COR-L47 (cell line): ENCODE measurements at places on chromosomes 6 and 20.

GRCh38 chr20:8132484-8133309 is 631 bp downstream of the PLCB1 start:
- DNase-seq, result no peak

DNA sequence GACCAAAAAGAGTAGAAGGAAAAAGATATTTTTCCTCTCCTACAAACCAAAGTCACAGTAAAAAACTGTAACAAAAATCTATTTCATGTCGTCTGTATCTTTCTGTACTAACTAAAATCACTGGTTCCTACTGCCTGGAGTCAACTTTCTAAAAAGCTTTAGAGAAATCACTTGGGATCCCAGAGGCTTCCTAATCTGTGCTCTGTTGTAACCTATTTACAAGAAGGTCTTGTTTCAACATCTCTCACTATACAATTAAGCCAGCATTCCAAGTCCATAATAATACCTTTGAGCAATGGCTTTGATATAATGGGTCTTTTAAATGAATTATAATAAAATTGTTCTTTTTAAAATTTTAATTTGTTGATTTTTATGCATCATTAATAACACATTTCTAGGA is 20.4 kb downstream of the RAB23 start:
- DNase-seq, result no peak

DNA sequence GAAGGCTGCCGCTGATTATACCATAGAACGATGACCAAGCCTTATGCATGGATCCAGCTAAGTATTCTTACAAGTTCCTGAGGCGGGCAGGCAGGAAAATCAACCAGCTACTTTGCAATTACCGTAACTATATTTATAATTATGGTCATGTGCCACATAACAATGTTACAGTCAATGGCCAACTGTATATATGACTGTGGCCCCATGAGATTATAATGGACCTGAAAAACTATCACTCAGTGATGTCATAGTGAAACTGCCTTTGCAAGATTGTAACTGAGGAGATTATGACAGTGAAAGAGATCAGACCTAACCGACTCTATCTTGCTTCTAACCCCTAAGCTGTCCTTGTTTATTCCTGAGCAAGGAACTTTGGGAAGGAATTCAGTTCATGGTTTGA is 33.1 kb upstream of the FAM135A start:
- no peak for DNase-seq

DNA sequence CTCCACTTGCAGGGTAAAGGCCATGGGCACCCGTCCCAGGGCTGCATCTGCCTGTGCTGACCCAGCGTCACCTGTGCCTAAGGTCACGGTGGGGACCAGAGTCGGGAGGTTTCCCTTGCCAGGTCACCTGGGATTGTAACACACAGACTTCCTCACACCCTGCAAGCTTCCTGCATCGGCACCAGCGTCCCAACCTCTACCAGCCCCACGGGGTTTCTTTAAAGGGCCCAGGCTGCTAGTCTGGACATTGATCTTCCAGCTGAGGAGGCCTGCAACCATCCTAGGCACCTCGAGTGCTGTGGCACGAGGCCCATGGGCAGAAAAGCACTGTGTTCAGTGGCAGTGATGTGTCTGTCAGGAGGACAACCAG is 12.6 kb downstream of the ACSS1 start:
- DNase-seq, result no peak

DNA sequence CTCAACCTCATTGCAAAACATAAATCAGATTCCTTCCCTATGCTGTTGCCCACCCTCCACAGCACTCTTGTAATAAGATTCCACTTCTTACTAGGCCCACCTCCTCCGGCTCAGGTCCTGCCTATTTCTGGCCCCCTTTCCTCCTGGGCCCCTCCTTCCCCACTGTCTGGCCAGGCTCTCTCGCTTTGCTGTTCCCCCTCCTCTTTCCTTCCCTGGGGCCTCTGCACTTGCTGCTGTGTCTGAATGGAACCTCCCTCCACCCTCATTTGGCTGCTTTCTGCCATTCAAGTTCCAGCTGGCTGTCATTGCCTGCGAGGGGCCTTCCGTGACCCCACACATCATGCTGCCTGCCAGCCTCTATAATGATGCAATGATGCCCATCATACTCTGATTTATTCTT is 38.9 kb downstream of the ARHGAP40 start:
- no peak for DNase-seq

- DNase-seq, result no peak
These were observed 52.8 kb downstream of the NCOA7 start for GRCh38 chr6:125843593-125843992.

GRCh38 chr6:15897063-15897876 is 231.6 kb upstream of the MYLIP start:
- no peak for DNase-seq

GRCh38 chr6:4253604-4254231 is 118.3 kb upstream of the ECI2 start:
- DNase-seq, result peak; percentile 27

DNA sequence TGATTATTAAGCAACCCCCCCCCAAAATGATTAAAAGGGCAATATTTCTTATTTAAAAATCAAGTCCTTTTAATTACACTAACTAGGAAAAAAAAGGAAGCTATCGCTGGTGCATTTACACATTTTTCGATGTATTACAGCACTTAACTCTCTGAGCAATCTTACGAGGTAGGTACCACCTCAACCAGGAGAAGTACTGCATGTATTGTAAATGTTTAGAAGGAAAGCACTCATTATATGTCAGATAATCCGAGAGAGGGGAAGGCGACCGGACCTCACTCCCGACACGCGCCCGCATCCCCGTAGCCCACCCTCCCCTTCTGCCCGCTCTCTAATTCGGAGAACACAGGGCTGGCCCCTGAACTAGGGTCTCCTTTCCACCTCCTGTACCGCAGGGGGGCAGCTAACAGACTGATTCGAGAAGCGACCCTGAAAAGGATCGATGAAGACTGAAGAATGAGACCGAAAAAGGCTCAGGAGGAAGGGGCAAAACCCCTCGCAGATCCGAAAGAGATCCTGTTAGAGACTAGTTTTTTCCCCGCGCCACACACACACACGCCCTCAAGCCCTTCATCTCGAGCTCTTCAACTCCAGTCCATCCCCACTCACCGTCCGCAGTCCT is 337 bp downstream of the ESF1 start:
- no peak for DNase-seq

DNA sequence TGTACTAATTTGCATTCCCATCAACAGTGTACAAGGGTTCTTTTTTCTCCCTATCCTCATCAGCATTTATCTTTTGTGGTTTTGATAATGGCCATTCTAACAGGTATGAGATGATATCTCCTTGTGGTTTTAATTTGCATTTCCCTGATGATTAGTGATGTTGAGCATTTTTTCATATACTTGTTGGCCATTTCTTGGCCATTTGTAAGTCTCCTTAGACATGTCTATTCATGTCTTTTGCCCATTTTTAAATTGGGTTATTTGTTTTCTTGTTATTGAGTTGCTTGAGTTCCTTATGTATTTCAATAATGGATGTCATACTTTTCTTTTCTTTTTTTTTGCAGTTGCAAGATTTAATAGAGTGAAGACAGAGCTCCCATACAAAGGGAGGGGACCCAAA is 17.8 kb downstream of the FOXQ1 start:
- DNase-seq, result no peak

DNA sequence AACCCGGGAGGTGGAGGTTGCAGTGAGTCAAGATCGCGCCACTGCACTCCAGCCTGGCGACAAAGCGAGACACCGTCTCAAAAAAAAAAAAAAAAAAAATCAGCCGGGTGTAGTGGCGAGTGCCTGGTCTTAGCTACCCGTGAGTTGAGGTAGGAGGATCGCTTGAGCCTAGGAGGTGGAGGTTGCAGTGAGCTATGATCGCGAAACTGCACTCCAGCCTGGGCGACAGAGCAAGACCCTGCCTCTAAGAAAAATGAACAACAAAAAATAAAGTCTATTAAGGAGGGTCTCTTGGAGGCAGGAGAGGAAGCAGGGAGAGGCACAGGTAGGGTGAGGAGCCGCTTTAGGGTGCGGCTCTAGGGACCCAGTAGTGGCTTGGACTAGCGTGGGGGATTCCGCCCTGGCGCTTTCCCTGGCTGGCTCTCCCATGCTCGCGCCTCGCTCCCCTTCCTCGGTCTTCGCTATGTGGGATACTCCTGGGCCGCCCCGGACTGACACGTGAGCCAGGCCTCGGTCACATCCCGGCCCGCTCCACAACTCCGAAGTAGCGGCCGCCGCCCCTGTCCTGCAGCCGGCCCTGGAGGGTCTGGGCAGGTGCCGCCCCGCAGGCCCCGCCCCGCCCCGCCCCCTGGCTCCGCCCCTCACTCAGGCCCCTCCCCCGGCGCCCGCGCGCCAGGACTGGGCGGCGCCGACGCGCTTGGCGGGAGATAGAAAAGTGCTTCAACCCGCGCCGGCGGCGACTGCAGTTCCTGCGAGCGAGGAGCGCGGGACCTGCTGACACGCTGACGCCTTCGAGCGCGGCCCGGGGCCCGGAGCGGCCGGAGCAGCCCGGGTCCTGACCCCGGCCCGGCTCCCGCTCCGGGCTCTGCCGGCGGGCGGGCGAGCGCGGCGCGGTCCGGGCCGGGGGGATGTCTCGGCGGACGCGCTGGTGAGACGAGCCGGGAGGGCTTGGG is at the start of gene MYBL2:
Gene MYBL2, plus strand, starts transcription at position 739 of the 953 bp plus-strand sequence. Its CDS starts 170 bp downstream, at position 909.
- peak; percentile 59 for DNase-seq

DNA sequence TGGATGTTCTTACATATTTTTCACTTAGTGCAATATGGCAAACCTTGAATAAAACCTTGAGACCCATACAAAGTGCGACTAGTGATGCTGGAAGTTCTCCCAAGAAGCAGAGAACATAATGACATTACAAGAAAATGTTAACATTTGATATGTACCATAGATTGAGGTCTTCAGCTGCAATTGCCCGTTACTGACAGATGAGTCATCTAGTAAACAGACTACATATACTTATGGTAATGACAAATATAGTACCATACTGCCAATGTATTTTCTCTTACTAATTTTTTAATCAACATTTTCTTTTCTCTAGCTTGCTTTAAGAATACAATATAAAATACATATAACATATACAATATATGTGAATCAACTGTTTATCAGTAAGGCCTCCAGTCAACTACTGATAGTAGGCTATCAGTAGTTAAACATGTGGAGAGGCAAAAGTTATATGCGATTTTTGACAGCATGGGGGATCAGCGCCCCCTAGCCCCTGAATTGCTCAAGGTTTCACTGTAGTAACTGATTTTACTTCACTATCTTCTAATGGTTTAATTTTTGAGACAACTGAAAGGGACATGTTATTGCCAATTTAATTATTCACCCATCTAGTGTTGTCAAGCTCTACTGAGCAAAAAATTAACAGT is 166.7 kb upstream of the ADGRB3 start:
- DNase-seq, result no peak

DNA sequence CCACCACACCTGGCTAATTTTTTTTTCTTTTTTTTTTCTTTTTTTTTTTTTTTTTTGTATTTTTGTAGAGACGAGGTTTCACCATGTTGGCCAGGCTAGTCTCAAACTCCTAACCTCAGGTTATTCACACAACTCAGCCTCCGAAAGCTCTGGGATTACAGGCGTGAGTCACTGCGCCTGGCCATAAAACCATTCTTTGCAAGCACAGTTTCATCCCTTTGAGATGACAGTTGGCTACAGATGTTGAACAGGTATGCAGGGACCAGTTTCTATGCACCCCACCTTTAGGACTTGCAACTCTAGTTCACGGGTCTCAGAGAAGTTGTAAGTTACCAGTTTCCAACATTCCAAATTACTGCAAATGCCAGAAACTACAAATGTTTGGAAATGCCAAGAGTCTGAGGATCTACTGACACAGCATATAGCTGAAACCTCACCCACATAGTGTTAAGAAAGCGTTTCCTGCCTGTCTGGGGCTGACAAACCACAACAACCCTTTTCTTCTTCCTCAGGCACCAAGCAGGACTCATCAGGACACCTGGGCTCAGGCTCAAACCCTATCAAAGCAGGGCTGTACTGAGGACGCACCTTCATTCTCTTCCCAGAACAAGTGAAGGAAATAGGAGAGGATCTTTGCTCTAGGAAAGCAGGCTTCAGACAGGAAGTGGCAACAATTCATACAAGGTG is 22.9 kb downstream of the ARHGAP18 start:
- DNase-seq, result no peak

GRCh38 chr20:51111290-51111689 is 88.4 kb upstream of the KCNG1 start:
- DNase-seq, result peak; percentile 43

- DNase-seq, result no peak
These were observed 2.3 kb downstream of the CCND3 start for GRCh38 chr6:41939176-41939847.

DNA sequence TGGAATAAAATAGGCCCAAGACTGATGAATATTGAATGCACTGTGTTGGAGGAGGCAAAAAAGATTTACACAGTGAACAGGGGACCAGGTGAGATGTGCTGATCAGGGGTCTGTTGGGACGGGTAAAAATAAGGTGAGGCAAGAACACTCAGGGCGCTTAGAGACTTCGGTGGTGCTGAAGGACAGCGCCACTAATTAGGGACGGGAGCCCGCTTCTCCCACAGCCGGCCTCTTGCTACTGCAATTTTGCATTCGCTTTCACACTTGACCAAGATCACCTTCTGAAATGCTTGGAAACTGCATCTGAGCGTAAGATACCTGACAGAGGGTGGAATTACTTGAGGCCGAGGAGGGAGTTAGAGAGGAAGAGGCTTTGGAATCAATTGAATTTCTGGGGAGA is 7.3 kb downstream of the TFAP2D start:
- DNase-seq, result no peak

GRCh38 chr20:43717616-43717995 is 9.2 kb downstream of the GTSF1L start:
- DNase-seq, result no peak

DNA sequence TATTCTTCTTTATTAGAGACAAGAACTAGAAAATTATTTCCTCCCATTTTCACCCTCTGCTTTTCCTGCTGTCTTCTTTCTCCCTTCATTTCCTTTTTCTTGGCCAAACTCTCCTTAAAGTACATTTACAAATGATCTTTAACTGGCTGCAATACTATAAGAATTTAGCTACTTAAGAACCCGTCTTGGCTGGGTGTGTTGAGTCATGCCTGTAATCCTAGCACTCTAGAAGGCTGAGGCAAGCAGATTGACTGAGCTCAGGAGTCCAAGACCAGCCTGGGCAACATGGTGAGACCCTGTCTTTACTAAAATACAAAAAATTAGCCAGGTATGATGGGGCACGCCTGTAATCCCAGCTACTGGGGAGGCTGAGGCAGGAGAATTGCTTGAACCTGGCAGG is 39.3 kb upstream of the SRPK1 start:
- no peak for DNase-seq

GRCh38 chr6:144219056-144219685 is 66.0 kb upstream of the UTRN start:
- peak; percentile 4 for DNase-seq

DNA sequence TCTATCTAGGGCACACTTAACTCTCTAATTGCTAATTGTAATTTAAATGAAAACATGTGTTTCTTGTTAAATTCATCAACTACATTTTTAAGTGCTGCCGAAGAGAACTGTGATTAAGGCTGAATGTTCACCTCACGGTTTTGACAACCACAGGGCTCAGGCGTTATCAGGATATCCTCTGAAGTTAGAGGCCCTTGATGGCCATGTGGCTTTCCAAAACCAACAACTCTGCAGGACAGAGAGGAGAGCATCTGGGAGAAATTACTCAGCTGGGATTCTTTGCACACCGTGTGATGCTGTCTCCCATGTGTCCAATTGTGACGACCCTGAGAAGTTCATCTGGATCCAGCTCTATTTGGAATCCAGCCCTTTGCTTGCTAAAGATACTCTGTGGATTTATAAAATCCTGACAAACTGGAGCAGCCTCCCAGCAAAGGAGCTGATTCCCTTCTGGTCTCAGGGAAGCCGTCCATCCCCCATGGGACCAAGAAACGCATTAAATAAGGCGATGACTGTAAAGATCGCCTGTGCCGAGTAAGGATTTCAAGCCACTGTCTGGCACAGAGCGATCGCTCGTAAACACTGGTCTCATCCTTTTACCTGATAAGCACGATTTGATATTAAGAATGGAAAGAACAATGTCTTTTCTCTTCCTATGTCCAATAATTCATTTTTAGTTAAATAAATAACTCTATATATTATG is 401.1 kb downstream of the CD83 start:
- no peak for DNase-seq
